ENCODE measurements at places on chromosomes 11 and 22.

- DNase-seq = no peak
Observed at GRCh38 chr11:13189561-13190426, 87.8 kb upstream of the BMAL1 start.

GRCh38 chr11:8754241-8754640 lies 71.6 kb downstream of the RPL27A start:
- no peak for DNase-seq

DNA sequence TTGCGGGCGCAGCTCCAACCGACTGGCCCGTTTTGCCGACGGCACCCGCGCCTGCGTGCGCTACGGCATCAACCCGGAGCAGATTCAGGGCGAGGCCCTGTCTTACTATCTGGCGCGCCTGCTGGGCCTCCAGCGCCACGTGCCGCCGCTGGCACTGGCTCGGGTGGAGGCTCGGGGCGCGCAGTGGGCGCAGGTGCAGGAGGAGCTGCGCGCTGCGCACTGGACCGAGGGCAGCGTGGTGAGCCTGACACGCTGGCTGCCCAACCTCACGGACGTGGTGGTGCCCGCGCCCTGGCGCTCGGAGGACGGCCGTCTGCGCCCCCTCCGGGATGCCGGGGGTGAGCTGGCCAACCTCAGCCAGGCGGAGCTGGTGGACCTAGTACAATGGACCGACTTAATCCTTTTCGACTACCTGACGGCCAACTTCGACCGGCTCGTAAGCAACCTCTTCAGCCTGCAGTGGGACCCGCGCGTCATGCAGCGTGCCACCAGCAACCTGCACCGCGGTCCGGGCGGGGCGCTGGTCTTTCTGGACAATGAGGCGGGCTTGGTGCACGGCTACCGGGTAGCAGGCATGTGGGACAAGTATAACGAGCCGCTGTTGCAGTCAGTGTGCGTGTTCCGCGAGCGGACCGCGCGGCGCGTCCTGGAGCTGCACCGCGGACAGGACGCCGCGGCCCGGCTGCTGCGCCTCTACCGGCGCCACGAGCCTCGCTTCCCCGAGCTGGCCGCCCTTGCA lies 1.0 kb downstream of the FJX1 start:
- DNase-seq = peak; percentile 38

DNA sequence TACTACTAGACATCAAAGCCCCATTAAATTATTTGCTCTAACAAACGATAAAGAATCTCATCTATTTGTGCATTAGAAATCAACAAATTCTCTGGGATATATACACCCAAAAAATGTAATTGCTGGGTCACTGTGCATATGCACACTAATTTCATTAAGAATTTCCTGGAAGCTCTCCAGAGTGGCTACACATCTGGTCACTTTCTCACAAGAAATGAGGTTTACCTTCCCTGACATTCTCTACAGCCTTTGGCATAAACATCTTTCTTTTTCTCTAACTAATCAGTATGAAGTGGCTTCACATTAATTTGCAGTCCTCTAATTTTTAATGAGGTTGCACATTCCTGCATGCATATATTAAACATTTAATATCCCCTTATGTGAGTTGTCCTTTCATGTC lies 150.8 kb upstream of the ANO5 start:
- DNase-seq = no peak

Data from mucosa of descending colon (tissue), 3 donors.